HL-60 (cell line): ENCODE measurements at places on chromosomes 6 and 20.

- DNase-seq: peak; percentile 93
Observed at GRCh38 chr6:149271348-149272340, 45.9 kb upstream of the TAB2 start.

DNA sequence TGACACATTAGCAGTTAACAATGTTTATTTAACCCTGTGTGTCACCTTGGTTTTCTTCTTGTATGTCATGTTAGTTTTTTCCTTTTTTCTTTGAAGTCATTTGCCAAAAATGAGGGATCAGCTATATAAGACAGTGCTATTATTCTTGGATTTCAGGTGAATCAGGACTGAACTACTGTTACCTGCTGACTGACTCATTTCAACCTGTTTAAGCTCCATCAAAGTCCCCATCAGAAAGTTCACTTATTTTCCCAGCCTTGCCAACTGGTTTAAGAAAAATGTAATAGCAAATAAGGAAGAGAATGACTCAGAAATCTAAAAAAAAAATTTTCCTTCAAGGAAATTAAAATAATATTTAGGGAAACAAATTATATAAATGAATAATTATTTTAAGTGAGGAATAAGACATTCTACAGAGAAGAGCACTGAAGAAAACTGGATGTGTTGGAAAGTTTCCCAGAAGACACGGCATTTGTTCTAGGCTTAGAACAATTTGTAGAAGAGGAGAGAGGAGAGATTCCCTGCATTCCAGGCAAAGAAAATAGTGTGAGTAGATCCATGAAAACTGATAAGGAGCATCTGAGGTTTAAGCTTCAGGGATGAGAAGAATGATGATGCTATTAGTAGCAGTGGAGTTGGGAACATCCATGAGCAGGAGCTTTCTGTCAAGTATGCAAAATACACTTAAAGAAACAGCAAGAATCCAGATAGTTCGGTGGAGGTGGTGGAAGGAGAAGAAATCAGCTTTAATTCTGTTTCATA, 84.9 kb upstream of the SIM1 start:
- DNase-seq: no peak

GRCh38 chr20:37296371-37296770, 6.9 kb downstream of the MANBAL start:
- DNase-seq: no peak

GRCh38 chr20:879626-880025, 36.5 kb downstream of the ANGPT4 start:
- no peak for DNase-seq

GRCh38 chr6:142152746-142153145, 5.7 kb downstream of the VTA1 start:
- no peak for DNase-seq

- no peak for DNase-seq
Observed at GRCh38 chr6:7912736-7913517, 2.3 kb upstream of the TXNDC5 start.

- DNase-seq: no peak
Observed at GRCh38 chr6:90156861-90157260, 139.8 kb downstream of the BACH2 start.

- no peak for DNase-seq
Observed at GRCh38 chr20:55888685-55889084, 116.6 kb downstream of the CBLN4 start.

GRCh38 chr6:15539722-15540270, 123.0 kb downstream of the DTNBP1 start:
- peak; percentile 56 for DNase-seq

- DNase-seq: no peak
Observed at GRCh38 chr6:150567823-150568383, 31.8 kb upstream of the PLEKHG1 start.

GRCh38 chr6:134420614-134421181, 102.8 kb upstream of the SGK1 start:
- no peak for DNase-seq

- DNase-seq: no peak
Observed at GRCh38 chr6:140773276-140773675, 1359.4 kb upstream of the GJE1 start.

- DNase-seq: no peak
Observed at GRCh38 chr6:11810854-11811643, 32.4 kb upstream of the ADTRP start.

- DNase-seq: peak; percentile 58
Observed at GRCh38 chr6:2433711-2434110, 188.3 kb upstream of the GMDS start.

DNA sequence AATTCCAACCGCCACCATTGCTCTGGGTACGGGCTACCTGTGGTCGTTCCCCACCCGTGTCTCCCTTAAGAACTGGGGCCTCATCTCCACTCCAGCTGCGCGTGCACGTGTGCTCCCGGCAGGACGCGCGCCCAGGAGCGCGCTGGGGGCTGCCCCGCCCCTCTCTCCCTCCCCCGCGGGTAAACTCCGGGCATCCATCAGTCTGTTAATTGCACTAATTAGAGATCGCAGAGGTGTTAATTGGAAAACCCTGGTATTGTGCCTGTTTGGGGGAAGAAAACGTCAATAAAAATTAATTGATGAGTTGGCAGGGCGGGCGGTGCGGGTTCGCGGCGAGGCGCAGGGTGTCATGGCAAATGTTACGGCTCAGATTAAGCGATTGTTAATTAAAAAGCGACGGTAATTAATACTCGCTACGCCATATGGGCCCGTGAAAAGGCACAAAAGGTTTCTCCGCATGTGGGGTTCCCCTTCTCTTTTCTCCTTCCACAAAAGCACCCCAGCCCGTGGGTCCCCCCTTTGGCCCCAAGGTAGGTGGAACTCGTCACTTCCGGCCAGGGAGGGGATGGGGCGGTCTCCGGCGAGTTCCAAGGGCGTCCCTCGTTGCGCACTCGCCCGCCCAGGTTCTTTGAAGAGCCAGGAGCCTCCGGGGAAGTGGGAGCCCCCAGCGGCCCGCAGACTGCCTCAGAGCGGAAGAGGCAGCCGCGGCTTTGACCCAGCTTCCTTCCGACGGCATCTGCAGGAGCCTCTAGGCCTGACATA, 14.4 kb downstream of the FOXP4 start:
- DNase-seq: no peak

DNA sequence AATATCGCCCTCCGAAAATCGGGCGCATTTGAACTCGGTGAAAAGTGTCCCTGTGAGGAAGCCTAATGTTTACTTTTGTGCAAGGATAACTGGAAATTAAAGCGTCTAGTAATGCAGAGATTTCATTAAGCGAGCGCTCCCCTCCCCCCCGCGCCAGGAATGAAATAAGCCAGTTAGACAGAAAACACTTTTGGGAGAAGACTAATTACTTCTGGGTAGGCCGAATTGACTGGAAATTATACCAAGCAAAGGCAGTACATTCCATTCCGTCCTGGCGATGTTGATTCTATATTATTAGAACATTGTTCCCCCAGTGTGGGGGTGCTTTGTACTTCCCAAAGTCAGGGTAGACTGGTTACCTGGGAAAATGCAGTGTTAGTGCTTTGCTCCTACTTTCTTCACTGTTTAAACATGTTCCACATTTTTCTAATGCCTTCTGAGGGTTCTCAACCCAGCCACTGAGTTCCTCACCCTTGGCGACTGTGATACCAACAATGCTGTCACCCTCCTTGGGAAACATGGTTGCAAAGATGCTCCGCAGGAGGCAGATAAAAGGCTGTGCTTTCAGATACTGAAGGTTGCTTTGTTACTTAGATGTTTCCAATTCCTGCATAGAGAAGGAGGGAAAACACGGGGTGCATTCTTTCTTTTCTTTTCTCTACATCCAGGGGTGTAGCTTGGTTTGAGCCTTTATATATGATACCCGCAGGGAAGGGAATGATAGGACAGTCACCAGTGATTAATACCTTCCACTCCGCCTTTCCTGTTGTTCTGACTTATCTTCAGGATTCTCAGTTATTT, 2.6 kb downstream of the GJA1 start:
- DNase-seq: no peak

GRCh38 chr6:42423244-42423643, 28.5 kb downstream of the TRERF1 start:
- no peak for DNase-seq

- DNase-seq: peak; percentile 93
Observed at GRCh38 chr6:11525468-11526155, 11.9 kb upstream of the TMEM170B start.

DNA sequence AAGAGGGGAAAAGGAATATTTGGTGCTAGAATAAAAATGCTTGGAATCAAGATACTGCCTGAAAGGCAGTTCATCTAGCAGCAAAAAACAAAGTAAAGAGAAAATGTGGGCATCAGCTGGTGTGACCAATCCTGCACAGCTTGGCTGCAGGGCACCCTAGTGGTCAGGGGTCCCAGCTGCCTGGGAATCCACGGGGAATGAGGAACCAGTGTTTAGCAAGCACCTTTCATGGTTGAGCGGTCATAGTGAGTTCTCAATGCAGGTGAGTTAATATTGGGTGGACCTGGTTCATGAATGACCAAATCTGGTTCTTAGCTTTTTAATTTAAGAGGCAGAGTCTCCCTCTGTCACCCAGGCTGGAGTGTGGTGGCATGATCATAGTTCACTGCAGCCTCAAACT, 53.3 kb downstream of the CAP2 start:
- DNase-seq: no peak

DNA sequence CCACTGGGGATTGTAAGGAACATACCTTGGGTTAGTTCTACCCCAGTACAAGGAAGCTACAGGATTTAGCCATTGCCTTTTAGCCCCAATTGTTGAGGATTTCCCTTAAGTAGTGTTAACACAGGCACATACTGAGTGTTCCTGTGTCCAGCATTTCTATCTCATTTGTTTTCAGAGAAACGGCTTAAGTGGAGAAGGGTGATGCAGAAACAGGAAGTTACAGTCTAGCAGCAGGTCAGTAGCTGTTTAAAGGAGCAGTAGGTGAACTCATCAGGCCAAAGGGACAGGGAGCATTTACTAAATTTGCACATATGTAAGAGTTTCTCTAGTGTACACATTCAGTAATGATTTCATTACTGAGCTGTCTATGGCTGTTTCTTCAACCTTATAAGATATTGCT, 644.2 kb upstream of the GJE1 start:
- DNase-seq: no peak

DNA sequence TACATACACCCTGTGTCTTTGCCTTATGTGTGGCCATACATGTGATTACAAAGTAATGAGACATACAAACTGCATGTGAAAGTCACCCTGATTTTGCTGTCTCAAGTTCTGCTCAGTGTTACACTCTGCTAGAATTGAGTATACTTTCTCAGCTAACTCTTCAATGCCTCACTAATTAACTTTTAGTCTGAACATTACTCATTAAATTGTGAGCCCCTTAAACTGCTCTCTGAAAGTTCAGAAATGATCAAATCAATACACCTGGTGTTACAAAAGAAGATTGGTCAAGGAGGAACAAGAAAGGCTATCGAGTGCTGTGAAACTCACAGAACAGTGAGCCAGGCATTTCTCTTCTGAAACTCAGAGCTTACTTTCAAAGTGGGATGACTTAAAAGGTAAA, 71.3 kb downstream of the MKKS start:
- no peak for DNase-seq

- peak; percentile 20 for DNase-seq
Observed at GRCh38 chr6:2353412-2354137, 108.2 kb upstream of the GMDS start.

DNA sequence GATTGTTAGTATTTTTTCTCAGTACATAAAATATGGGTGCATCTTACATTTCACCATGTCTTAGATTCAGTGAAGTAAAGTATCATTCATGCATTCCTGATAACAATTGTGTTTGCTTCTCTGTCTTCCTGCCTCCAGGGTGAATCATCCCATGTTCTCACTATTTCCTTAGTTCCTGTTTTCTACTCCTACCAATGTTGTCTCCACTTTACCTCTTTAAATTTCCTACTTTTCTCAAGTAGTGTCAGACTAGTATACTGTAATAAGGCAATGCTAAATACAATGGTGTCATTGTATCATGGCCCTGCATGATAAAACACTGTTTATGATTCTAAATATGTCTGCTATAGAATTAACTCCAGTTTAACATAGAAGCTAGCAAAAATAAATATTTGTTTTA, 37.4 kb upstream of the GABRR1 start:
- DNase-seq: no peak

- DNase-seq: no peak
Observed at GRCh38 chr6:154606457-154606856, 96.0 kb upstream of the CNKSR3 start.

GRCh38 chr6:111841822-111842221, 31.4 kb downstream of the FYN start:
- DNase-seq: peak; percentile 70

DNA sequence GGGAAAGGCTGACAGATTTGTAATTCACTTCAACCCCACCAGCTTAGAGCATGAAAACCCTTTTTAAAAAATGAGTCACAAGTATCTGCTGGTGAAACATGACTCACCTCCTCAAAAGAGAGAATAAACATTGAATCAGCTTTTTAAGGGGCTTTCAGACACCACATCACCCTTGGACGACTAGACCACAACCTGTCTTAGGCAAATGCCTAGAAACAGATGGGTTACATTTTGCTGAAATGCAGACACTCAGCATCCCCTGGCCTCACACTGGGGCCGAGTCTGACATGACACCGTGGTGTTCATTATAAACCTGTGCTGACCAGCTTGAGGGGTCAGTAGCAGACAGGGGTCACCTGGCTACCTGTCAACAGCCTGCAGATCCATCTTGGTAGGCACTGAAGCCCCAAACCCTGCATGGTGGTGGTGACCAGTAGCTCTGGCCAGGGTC, 175.3 kb upstream of the CST7 start:
- DNase-seq: no peak

- no peak for DNase-seq
Observed at GRCh38 chr6:72081871-72082270, 195.5 kb downstream of the RIMS1 start.

DNA sequence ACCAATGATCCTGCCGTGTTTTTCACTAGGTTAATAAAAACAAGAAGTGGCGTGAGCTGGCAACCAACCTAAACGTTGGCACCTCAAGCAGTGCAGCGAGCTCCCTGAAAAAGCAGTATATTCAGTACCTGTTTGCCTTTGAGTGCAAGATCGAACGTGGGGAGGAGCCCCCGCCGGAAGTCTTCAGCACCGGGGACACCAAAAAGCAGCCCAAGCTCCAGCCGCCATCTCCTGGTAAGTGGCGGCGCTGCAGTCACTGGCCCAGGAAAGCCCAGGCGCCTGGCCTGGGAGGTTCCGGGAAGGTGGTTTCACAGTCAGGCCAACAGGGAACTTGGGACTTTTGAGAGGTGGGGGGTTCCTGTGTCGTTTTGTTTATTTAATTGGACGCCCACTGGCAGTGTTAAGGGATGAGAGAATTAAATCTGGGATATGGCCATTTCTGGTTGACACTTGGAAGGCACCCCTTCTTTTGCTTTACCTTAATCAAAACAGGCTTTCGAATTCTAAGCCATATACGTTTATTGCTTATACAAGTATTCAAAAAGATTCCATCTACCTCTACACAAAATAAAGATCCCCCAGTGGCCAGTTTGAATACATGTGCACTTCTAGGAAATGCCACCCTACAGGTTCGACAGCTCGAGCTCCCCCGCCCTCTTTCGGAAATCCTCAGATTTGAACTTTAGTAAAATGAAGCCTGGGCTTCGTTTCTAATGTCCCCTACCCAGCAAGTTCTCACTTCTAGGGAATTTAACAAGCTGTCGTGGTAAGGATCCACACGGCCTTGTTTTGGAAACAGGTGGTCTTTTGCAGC, 138.9 kb downstream of the TMEM242 start:
- DNase-seq: no peak

GRCh38 chr6:160911949-160912348, 79.6 kb upstream of the MAP3K4 start:
- no peak for DNase-seq
